ENCODE measurements at places on chromosomes 3 and 15. TPM values are rescaled to one million over a fixed set of nuclear protein-coding genes. Genes with fewer than 3 reads are reported as not detected.

Gene PRTG
- polyA plus RNA-seq: 3.6 TPM

Gene SEC62
- polyA plus RNA-seq: 15.0 TPM

Gene ADGRG7
- polyA plus RNA-seq: not detected

Gene PLIN1
- polyA plus RNA-seq: 0.08 TPM

Gene UQCRC1
- polyA plus RNA-seq: 317 TPM

Gene STRIT1
- not detected for polyA plus RNA-seq

Gene SEMA3G
- 0.10 TPM for polyA plus RNA-seq

Gene SKOR1
- polyA plus RNA-seq: 0.18 TPM

Gene SNURF
- polyA plus RNA-seq: 17.8 TPM

Gene MST1R
- polyA plus RNA-seq: 0.23 TPM

Gene GNAI2
- polyA plus RNA-seq: 649 TPM

Gene FAM81A
- polyA plus RNA-seq: 1.1 TPM

Gene GOLGA8G
- polyA plus RNA-seq: not detected

Gene CACNA2D2
- 1.1 TPM for polyA plus RNA-seq

Gene ZNF502
- 3.2 TPM for polyA plus RNA-seq

Gene FEZF2
- polyA plus RNA-seq: not detected

Gene KCNMB2
- polyA plus RNA-seq: not detected

Gene THAP10
- polyA plus RNA-seq: 3.2 TPM

Gene CPA3
- not detected for polyA plus RNA-seq

Gene RASGRF1
- polyA plus RNA-seq: 0.10 TPM

Gene BTLA
- polyA plus RNA-seq: not detected

Gene DHX30
- 86.3 TPM for polyA plus RNA-seq

Gene TPRA1
- 31.6 TPM for polyA plus RNA-seq

Gene APH1B
- polyA plus RNA-seq: 11.2 TPM

Gene HRG
- not detected for polyA plus RNA-seq

Gene CNTN3
- polyA plus RNA-seq: 3.3 TPM

Gene MYLK
- 272 TPM for polyA plus RNA-seq

Gene SLC2A2
- 0.63 TPM for polyA plus RNA-seq
